Stimulated activated CD8-positive, alpha-beta memory T cell treated with anti-CD3 and anti-CD28 coated beads, Interleukin-12 subunit alpha, Interleukin-12 subunit beta, amount 100 ng/mL, for 4 hours (primary cell): ENCODE measurements at places on chromosomes 7 and 10.

DNA sequence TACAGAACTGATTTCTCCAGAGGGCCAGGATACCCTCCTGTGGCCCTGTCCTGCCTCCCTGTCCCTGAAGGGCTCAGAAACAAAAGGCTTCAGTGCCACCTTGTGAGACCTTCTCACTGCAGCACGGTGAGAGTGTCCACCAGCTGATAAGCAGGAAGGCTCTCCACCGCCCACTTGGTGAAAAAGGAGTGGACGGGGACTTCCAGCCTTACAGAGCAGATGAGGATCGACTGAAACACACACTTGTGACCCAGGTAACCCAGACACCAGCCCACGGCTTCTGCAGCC is 330.1 kb downstream of the GRID1 start:
- no peak for DNase-seq

DNA sequence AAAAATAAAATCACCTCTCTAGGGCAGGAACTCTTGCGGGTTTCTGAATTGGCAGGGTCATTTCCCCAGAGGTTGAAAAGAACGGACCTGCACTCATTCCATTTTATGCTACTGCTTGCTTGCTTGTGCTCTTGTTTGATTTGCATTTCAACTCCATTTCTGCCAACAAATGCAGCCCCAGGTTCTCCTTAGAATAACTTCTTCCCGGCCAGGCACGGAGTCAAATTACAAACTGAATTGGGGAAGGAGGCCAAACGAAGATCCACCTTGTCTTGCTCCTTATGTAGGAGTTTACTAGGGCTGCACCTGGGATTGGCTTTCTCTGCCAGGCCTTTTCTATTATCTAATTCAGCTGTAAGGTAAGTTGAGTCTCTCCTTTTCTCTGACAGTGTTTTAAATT is 79.6 kb downstream of the HGF start:
- DNase-seq, result no peak

DNA sequence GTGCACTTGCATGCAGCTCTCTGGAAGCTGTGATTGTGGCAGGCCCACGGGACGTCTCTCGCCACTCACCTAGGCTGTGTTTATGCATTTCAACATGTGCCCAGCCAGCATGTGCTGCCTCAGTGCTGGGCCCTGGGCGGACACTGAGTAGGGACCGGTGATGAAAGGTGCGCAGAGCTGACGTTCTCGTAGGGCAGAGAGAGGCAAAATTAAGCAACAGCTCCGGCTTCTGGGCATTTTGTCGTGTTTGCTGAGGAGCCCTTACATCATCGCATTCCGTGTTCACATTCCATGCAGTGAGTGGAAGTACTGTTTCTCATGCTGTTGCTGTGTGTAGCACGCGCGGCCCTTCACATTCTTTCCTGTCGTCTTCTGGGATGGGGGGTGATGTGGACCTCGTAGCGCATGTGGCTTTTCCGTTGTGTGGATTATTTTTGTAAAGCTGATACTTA is 50.5 kb downstream of the PRF1 start:
- no peak for DNase-seq

- DNase-seq, result no peak
Observed at GRCh38 chr10:66349726-66350125, 576.1 kb upstream of the LRRTM3 start.

- DNase-seq, result no peak
Observed at GRCh38 chr7:80393786-80394185, 118.1 kb downstream of the GNAT3 start.

DNA sequence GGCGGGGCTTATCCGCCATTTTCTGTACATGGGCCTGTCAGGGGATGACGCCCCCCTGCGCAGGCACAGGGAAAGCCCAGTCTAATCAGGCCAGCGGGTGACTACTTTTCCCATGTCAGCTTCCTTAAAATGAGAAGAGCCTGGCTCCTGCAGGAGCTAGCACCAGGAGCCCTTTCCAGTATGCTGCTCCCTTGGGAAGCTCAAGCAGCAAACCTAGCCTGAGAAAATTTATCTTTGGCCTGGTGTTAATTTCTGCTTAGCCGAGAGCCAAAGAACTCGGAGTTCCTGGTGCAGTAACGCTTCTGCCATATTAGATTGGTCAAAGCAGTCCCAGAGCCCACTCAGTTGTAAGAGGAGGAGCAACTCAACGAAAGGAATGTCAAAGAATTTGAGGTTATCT is 239.0 kb upstream of the PHYHIPL start:
- no peak for DNase-seq

GRCh38 chr10:89302625-89303024 is 779 bp downstream of the IFIT2 start:
- no peak for DNase-seq

GRCh38 chr10:88582411-88582805 is 710 bp downstream of the RNLS start:
- no peak for DNase-seq
